ENCODE measurements at places on chromosomes 5 and 9.
A peak's percentile ranks its signal among the peaks of the same experiment; 100 is the strongest.

GRCh38 chr5:179497636-179498340, 52.6 kb upstream of the RUFY1 start:
- DNase-seq: no peak

DNA sequence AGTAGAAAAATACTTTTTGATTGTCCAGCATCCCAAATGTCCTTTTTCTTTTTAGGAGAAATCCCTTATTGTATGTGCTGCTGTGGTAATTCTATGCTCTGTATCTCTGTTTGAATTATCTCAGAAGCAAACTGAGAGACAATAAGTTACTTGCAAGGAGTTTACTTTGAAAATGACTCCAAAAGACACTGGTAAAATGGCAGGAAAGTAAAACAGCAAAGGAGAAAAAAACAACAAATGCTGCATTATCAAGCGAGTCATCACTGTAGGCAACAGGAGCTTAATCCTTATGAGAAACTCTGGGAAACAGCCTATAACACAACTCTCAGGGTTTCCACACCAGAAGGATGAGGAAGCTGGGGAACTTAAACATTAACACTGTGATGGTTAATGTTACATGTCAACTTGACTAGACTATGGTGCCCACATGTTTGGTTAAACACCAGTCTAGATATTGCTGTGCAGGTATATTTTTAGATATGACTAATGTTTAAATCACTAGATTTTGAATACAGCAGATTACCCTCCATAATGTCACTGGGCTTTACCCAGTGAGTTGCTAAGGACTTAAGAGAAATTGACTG, 92.6 kb upstream of the GAS1 start:
- no peak for DNase-seq

DNA sequence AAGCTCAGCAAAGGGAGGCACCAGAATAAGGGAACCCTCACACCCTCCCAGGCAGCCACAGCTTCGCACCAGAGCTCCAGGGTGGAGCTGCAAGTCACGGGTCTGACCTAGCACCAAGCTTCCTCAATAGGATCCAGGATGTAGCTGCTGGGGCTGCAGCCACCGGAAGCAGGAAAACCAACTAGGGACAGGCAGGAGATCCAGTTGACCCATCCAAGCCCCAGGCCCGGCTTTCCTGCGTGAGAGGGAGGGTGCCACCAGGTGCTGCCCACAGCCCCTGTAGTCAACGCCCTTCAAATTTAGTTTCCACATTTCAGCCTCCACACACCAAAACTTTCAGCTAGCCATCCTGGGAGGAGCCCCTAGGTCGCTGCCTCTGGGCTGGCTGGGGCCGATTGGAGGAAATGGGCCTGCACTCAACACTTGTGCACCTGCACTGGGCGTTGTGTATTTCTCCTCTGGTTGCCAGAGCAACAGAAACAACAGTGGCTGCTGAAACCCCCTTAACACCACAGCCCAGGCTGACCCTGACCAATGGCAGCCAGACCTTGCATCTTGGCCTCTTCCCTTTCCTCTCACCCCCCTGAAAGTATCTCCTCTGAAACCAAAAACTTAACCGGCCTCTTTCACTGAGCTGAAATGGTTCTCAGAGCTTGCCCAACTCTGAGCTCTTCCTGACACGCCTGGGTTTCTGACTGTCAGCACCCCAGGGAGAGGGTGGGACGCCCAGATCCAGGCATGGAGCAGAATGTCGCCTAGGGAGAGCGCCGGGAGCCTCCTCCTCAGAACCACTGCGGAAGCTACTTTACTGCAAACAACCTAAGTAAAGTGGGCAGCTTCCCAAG, 226.5 kb upstream of the MAP3K1 start:
- DNase-seq: peak; percentile 24

GRCh38 chr9:77304543-77304942, 127.2 kb downstream of the VPS13A start:
- DNase-seq: no peak

DNA sequence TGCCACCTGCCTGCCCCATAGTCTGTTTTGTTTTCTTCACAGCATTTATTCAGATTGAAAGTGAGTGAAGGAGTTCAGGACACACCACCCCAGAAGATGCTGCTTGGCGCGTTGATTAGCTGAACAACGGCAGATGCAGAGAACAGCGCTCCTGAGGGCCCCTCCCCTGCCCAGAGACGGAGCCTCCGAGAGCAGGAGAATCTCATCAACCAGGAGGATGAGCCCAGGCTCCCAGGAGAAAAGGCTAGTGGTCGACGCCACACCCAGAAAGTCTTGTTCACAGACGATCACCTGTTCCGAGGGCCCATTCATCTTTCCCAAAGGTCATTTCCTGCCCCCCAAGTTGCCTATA, 180.4 kb upstream of the PPP1R26 start:
- no peak for DNase-seq

- no peak for DNase-seq
These were observed 23.1 kb downstream of the SLC36A3 start for GRCh38 chr5:151280443-151280842.

DNA sequence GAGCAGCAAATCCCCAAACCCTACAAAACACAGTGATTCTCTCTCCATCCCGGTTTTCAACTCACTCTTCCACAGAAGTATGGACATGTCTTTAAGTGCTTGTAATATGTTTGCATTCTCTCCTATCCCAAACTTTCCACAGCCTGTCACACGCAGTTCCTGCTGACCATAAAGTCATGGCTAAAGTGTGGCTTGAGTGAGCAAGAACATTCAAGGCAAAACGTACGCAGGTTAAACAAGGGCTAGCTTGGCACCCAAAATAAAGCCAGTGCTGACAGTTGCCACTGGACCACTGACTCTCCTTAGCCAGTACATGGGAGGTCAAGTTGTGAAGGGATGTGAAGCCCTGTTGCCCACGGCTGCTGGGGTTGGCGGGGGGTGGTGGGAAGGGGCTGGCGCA, 211.1 kb upstream of the IRX1 start:
- no peak for DNase-seq

GRCh38 chr5:171739271-171739670, 46.3 kb upstream of the SMIM23 start:
- peak; percentile 47 for DNase-seq

DNA sequence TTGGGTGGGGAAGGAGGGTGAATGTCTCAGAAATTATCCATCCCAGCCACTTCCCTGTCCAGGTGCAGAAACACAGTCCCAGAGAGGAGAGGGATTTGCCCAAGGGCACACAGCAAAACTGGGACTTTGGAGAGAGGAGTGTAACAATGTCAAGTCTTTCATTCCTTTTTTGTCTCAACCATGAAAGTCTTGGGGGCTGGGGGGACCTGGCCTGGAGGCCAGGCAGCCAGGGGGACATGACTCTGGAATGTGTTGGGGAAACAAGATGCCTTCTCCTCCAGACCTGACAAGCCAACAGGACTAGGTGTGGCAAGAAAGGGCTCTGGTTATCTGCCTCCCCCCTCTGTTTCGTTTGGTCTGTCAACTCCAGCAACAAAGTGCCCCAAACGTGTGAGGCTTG, 13.9 kb upstream of the HAND1 start:
- no peak for DNase-seq

GRCh38 chr5:159837860-159838259, 78.4 kb upstream of the ADRA1B start:
- DNase-seq: no peak

GRCh38 chr9:77161966-77162365, 15.4 kb upstream of the VPS13A start:
- no peak for DNase-seq

DNA sequence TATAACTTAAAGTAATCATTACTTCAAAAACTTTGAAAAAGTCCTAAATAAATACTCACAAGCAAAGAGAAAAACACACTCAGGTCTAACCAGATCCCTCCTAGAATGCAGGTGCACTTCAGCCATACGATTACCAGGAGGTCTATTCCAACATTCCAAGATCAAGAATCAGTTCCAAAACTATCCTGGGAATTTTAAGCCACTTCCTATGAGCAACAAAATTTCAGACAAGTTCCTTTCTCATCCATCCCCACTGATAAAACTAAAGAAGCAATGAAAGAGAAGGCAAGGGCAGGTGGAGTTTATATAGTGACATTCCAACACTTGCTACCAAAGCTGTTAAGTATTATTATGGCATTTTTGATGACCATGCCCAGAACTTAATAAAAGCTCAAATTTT, 29.6 kb downstream of the MLLT3 start:
- no peak for DNase-seq

- DNase-seq: no peak
These were observed 369.6 kb upstream of the SEMA6A start for GRCh38 chr5:116944183-116944582.

DNA sequence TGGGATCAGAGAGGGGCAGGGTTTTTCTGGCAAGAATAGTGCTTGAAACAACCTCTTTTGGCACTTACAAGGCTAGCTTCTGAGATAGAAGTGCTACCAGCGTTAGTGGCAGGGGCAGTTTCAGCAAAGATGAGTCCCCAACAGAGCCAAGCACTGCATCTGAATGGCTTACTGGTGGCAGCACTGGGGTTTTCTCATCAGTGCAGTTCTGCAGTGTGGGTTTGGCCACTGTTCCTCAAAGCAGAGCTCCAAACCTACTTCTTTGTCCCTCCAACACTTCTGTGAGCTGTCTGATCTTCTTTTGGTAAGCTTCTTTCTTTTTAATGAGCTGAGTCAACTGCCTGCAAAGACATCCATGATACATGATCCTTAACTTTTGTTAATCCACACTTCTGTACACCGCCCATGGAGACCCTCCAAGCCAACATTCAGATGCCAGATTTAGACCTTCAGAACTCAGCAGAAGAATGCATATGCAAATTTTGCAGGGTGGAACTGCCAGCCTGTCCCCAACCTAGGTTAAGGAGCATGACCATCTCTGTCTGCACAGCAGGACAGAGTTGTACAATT, 29.9 kb upstream of the FSTL4 start:
- no peak for DNase-seq

DNA sequence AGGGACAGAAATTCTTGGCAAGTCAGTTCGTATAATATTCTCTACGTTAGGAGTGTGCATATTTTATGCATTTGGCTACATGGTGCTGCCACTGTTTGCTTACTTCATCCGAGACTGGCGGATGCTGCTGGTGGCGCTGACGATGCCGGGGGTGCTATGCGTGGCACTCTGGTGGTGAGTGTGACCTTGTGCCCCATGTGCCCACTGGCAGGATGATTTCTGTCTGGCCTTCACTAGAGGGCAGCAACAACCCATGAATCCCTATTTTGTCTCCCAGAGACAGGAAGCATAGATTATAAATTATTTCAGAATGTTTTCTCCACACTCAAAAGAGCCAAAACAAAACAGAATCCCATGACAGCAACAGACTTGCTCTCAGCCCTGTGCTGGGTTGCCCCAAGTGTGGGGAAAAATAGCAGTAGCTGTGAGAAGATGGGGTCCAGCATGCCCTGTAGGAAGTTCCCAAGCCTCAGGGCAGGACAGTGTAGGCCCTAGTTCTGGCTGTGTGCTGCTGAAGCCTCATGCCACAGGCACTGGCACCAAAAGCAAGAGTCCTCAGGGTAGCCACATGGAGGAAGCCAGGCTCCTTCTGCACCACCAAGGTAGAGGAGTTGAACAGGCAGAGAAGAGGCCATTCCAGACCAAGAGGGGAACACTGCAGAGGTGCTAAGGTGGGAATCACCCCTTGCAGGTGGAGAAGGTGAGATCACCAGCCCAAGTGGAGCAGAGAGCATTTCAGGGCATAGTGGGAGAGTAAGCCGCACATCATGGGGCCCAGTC, 16.0 kb downstream of the SLC22A5 start:
- DNase-seq: peak; percentile 82

GRCh38 chr5:27875148-27875547, 836.8 kb upstream of the CDH9 start:
- no peak for DNase-seq

GRCh38 chr5:91111473-91112238, 271.5 kb downstream of the ARRDC3 start:
- no peak for DNase-seq

DNA sequence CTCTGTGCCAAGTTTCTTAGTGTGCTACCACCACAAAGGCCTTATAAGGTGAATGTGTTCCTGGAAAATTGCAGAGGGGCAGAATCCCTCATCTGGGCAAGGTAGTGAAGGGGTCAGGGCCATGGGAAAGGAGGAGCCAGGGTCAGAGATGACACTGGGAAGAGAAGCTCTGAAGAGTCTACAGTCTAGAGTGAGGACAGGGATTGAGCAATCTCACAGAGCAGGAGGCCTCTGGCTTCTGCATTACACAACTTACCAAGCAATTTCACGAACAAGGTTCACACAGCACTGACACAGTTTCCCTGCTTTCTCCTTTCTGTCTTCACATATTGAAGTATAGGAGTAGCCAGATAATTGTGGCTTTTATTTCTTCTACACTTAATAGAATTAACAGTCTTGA, 24.5 kb upstream of the IDNK start:
- DNase-seq: no peak

DNA sequence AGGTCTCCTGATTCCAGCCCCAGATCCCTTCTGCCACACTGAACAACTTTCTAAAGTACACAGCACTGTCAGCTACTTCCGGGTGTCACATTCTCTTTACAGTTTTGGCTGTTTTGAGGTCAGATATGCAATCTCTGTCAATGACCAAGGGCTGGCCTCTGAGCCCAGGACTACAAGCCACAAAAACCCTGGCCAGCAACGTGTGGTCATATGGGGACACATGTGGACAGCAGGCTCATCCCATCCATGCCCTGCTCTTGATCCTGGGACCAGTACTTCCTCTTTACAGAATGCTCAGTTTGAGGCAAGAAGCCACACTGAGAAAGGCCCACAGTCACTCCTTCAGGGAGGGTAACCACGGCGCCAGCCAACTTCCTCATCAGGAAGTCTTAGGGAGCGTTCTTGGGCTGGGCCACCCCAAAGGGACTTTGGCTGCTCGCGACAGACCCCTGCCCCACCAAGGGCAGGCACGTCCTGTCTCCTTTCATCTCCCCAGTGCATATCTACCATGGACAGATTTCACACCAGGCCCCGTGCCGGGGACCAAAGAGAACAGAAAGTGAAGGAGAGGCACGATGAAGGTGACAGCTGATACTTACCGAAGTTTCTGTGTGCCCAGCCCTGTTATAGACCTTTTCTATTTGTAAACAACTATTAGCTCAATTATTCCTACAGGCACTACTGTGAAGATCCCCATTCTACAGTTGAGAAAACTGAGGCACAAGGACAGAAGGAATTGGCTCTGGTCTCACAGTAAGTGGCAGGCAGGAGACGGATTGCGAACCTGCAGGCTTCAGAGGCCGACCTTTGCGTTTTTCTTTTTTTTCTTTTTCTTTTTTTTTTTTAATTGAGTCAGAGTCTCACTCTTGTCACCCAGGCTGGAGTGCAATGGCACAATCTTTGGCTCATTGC, 37.3 kb downstream of the STK10 start:
- no peak for DNase-seq

- peak; percentile 21 for DNase-seq
These were observed 45.9 kb upstream of the PJA2 start for GRCh38 chr5:109455598-109456096.

GRCh38 chr5:38607930-38608564, 51.6 kb upstream of the LIFR start:
- peak; percentile 10 for DNase-seq

- DNase-seq: no peak
These were observed 8.4 kb downstream of the FNBP1 start for GRCh38 chr9:130034570-130034969.

DNA sequence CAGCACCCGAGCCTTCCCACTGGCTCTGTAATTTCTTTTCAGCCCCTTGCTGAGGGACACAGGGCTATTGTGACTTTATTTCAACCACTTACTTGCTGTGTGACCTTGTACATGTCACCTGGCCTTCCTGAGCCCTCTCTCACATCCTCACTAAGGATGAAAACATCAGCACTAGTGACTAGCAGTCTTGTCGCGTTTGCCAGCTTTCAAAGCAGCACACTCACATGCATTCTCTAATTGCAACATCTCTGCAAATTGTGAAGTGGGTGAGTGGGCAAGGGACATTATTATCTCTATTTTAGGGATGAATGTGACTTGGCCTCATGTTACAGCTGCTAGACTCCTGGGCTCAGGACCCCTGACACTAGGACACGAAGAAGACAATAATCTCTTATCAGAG, 144.5 kb downstream of the SEC61B start:
- no peak for DNase-seq
